H7 (cell line): ENCODE measurements at places on chromosomes 2 and 18.

DNA sequence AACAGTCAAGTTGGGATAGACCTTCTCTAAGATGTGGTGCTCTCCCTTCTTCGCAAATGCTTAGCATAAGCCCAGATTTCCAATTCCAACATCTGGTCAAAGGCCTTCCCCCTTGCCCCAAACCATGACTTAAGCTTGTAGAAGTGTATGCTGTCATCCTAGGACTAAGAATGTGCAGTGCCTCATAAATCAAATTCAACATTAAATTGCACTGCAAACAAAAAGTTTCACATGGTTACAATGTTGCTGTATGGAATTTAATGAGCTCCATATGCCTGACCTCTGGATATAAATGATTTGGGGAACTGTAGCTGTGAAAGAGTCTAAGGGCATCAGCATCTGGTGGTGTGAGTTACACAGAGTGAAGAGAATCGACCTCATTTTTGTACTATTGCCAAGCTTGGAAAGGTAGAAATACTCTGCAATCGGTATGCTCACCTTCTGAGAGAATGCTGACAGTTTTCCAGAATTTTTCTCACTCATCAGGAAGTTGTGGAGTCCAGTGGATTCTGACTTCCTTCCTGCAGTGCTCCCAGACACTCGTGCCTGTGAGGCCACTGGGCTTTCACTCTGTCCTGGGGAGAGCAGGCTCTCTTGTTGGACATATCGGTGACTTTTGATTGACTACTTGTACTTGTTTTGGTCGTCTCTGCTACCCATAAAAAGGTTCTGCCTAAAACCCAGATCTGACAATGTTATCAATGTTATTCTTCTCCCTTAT is 40.6 kb downstream of the FASTKD2 start:
- DNase-seq, result no peak

DNA sequence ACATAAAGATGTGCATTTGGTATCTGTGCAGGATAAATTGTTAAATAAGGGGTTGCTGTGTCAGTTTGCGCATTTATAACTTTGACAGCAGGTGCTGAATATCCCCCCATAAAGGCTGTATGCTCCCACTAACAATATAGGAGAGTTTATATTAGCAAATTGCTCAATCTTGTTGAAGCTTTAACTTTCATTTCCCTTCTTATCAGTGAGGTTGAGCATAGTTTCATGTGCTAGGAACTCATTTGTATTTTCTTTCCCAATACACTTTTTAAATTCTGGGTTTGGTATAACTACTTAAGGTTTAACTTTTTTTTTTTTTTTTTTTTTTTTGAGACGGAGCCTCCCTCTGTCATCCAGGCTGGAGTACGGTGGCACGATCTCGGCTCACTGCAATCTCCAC is 89.0 kb downstream of the FAM117B start:
- no peak for DNase-seq

- DNase-seq, result peak; percentile 36
Measured at GRCh38 chr2:20291846-20292408, 58.7 kb downstream of the PUM2 start.

DNA sequence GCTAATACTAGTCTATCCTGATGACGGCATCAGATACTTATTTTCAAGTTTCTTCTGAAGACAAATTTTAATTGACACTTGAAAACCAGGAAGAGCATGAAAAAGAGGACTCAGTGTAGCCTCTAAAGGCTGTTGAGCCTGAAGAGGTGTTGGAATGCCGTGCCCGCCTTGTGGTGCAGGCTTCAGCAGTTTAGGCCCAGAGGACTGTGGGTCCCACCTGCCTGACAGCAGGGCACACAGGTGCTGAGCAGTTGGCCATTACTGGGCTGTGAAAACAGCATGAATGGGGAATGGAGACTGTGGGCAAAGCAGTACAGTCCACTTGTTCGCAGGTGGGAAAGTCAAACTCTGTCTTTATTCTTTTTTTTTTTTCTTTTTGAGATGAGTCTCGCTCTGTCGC is 49.8 kb upstream of the THOC1 start:
- no peak for DNase-seq

DNA sequence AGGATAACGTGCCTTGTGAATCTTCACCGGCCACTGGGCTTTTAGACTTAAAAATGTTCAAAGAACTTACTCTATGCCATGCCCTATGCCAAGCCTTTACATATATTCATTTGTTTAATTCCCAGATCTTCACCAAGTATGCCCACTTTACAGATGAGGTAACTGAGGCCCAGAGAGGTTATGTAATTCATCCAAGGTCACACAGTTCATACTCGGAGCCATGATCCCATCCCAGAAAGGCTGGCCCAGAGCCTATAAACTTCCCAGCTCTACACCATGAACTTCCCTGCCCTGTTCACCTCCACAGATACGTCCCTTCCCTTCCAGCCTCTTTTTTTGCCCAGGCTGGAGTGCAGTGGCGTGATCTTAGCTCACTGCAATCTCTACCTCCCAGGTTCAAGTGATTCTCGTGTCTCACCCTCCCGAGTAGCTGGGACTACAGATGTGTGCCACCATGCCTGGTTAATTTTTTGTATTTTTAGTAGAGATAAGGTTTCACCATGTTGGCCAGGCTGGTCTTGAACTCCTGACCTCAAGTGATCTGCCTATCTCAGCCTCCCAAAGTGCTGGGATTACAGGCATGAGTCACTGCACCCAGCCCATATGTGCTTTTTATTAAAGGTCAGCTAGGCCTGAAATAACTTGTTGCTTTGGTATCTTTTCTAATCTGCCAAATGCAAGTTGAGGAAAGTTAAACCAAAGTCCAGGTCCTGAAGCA is 44.1 kb downstream of the MTHFD2 start:
- DNase-seq, result no peak

DNA sequence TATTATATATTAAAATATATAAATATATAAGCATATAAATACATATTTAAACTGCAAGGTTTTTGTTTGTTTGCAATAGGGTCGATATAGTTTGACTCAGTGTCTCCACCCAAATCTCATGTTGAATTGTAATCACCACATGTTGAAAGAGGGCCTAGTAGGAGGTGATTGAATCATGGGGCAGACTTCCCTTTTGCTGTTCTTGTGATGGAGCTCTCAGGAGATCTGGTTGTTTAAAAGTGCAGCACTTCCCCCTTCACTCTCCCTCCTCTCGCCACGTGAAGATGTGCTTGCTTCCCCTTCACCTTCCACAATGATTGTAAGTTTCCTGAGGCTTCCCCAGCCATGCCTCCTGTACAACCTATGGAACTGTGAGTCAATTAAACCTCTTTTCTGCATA is 2137.3 kb upstream of the CELF4 start:
- no peak for DNase-seq

- DNase-seq, result no peak
Measured at GRCh38 chr18:22309191-22309590, 108.5 kb downstream of the CTAGE1 start.

DNA sequence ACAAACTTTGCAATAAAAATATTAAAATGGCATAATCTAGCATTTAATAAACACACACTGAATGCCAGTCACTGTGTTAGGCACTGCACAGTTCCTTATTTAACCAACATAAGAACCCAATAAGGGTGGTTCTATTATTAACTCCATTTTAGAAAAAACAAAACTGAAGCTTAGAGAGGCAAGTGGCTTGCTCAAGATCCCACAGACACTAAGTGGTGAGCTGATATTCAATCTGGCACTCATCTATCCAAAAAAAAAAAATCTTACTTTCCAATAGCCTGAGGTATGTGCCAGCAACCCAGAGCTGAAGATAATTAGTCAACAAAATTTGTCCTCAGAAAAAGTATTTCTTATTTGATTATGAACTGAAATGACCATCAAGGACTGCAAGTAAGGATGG is 799 bp downstream of the CYTIP start:
- DNase-seq, result no peak

DNA sequence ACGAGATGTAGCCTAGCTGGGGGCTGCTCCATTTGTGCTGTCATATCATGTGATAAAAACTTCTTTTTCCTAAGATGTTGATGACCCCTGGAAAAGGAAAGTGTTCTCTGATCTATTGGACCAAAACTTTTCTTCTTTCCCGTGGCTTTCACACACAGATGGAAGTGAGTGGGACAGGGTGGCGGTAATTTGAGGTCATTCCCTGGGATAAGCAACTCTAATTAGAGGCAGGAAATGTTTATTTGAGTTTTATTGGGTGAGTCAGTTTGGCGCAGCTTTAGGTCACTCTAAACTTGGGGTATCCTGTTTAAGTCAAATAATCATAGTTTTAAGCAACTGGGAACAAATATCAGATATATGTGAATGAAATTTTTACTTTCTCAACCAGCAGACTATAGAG is 221.0 kb upstream of the EPAS1 start:
- DNase-seq, result no peak

DNA sequence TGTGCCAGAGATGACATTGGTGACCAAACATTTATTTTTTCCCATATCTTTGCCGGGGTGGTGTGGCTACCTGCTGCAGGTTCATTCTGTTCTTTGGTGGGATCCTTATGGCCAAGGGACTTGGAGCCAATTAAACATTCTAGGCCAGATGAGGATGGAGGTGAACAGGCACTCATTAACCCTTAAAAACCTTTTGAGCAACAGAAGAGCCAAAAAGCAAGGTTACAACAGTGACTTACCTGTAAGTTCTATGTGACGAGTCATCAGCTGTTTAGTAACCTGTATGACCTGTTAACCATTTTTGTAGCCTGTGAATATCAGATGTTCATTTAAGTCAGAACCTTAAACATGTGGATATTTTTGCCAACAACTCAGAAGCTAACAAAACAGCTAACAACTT is 105.6 kb downstream of the XRCC5 start:
- DNase-seq, result no peak

- no peak for DNase-seq
Measured at GRCh38 chr2:84885111-84885510, 4.2 kb upstream of the TRABD2A start.
